ENCODE measurements at places on chromosomes 5 and 9.

GRCh38 chr5:133041157-133041784, 10.5 kb upstream of the HSPA4 start:
- DNase-seq: no peak

DNA sequence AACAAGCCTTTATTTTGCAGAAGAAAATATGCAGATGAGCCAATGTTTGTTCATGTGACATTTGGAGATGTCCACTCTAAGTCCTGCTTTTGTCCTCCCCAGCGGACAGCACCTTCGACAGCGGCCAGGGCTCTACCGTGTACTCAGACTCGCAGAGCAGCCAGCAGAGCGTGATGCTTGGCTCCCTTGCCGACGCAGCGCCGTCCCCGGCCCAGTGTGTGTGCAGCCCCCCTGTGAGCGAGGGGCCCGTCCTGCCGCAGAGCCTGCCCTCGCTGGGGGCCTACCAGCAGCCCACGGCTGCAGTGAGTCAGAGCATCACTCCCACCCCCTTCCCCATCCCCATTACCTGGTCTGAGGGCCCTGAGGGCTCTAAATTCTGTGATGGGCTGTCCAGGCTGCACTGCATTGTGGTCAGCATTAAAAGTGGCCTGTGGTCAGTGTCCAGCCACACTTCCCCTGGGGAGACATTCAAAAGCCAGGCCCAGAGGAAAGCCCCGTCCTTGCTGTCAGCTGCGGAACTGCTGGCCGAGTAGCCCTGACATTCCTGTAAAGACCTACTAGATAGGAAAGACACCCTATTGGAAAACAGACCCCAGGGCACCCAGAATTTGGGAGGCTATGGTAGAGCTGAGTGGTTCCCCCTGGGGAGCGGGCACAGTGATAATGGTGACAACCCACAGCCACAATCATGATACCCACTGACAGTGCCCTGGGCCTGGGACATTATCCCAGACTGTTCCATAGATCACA, 69.0 kb downstream of the WNK2 start:
- DNase-seq: no peak

- no peak for DNase-seq
These were observed 146.4 kb upstream of the SHB start for GRCh38 chr9:38215465-38215864.

DNA sequence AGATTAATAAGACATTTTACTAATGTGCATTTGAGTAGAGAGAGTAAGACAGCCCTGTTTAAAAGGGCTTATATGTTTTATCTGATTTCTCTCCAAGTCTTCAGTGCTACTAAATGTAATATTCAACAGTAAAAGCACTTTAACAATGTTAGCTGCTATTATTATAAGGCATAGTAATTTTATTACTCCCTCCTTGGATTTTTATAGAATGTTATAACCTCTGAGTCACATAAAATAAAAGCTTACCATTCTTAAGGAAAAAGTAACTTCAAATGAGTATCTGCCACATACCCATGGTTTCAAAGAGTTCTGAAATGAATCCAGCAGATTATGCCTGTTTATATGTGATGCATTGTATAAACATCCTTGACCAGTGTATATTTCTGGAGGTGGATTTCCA, 19.0 kb downstream of the SPDL1 start:
- DNase-seq: no peak

DNA sequence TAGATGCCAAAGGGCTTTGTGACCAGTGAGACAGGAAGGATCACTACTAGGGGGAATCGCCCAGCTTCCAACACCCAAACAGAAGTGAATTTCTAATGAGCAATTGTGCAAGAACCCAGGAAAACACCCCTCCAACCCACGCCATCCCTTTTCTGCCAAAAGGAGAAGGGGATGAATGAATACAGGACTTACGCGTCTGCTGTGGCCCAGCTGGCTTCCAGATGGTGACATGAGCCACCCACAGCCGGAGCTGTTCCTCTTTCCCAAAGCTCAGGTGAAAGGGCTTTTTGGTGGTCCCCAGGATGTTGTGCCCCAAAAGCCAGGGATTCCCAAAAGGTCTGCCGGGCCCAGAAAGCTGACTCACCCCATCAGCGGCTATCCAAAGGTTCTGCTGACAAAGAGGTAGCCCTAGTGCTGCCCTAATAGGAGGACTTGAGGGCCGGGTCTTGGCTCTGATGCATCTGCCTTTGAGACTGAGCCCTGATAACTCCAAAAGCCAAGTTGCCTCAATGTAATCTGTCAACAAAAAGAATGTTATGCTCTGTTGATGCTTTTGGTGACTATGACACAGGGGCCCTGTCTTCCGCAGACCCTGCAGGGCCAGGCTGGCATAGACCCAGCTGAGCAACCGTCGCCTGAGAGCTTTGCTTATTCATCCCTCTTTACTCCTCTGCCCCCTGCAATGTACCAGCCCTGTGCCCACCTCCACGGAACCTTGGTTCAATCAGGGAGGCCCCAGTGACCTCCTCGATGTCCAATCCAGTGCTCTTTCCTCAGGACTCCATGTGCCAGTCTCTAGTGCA, 14.5 kb downstream of the GSN start:
- DNase-seq: peak; percentile 97

DNA sequence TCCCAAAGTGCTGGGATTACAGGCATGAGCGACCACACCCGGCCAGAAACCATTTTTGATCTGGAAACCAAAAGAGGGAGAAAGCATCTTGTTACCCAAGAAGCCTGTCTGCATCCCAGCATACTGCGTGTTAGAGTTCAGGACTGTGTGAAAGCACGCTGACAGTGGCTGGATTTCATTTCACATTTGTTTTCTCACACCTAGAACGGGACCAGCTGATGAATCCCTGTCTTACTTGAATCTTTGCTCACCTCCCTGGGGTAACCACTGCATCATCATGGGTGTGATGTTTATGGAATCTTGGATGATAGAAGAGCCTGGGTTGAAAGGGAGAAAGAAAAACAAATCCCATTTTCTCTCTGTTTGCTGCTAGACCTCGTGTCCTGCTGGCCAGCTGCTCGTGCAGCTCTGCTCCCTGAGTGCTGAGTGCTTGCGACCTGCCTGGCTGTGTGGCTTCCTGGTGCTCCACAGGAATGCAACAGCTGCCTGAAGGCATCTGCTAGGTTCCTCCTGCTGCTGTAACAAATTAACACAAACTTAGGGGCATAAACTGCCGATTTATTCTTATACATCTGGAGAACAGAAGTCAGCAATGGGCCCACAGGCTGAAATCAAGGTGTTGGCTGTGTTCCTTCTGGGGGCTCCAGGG, 378.3 kb upstream of the DAP start:
- DNase-seq: no peak

GRCh38 chr9:138105561-138106505, 228.3 kb downstream of the CACNA1B start:
- DNase-seq: no peak

GRCh38 chr9:4836676-4837075, 43.9 kb downstream of the RCL1 start:
- no peak for DNase-seq

DNA sequence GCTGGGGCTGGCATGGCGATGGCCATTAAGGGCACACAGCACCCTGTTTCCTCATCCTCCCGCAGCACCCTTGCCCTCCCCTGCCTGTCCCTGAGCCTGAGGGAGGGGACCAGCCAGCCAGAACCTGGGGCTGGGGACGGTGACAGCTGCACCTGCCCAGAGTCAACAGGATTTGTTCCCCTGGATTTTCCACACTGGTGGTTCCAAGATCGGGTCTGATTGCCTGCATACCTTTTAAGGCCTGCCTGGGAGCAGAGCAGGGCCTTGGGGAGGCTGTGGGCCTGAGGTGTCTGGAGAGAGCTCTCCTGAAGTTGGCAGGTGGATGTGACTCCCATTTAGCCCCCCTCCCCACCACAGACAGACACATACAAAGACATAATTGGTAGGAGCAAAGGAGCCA, 61.0 kb upstream of the C5orf58 start:
- DNase-seq: no peak

- peak; percentile 48 for DNase-seq
These were observed 2.6 kb downstream of the SPARC start for GRCh38 chr5:151683986-151684588.

GRCh38 chr9:19138084-19138483, 10.8 kb upstream of the PLIN2 start:
- DNase-seq: no peak

GRCh38 chr5:103693517-103693916, 130.9 kb upstream of the NUDT12 start:
- DNase-seq: no peak

GRCh38 chr5:69084903-69085302, 8.9 kb upstream of the SLC30A5 start:
- DNase-seq: no peak

GRCh38 chr5:170565072-170565471, 61.3 kb downstream of the KCNIP1 start:
- DNase-seq: no peak

- DNase-seq: no peak
These were observed 2222.7 kb upstream of the WWC1 start for GRCh38 chr5:166068547-166069335.

DNA sequence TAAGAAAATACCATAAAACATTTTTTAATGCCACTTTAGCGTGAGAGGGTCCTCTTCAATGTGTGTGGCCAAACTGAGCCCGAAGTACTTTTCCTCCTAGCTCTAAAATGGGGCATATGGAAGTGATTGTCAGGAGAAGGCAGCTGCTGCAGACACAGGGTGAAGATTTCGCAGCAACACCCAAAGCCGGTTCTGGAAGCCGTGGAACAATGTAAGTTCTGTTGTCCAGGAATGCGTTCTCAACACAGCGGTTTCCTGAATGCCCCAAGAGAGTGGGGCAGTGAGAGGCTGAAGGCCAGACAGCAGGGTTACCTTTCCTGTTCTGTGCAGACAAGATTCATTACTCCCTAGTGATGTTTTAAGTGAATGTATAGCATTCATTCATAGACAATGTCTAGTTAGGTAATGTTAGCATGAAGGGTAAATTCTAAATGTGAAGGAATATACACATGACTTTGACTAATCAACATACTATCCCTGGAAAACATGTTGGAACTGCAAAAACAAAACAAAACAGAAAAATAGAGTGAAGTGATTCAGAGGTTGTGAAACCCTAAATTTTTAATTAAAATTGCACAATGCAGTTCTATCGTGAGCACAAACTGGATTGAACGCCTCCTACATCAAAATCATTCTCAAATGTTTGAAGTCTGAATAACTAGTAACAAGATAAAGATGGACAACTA, 197.0 kb upstream of the SEMA6A start:
- DNase-seq: no peak

DNA sequence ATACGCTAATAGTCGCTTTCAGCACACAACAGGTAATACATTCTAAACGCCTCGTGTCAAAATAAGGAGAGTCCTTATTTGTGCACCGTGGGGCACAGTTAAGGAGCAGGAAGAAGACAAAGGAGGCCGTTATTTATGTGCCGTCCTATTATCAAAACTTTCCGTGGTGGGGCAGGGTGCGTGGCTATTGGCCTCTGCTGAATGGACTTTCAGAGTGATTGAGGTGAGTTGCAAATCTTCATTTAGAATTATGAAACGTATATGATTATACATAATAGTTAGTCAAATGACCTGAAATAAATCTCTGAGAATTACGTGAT, 833 bp downstream of the C5orf24 start:
- DNase-seq: peak; percentile 40

DNA sequence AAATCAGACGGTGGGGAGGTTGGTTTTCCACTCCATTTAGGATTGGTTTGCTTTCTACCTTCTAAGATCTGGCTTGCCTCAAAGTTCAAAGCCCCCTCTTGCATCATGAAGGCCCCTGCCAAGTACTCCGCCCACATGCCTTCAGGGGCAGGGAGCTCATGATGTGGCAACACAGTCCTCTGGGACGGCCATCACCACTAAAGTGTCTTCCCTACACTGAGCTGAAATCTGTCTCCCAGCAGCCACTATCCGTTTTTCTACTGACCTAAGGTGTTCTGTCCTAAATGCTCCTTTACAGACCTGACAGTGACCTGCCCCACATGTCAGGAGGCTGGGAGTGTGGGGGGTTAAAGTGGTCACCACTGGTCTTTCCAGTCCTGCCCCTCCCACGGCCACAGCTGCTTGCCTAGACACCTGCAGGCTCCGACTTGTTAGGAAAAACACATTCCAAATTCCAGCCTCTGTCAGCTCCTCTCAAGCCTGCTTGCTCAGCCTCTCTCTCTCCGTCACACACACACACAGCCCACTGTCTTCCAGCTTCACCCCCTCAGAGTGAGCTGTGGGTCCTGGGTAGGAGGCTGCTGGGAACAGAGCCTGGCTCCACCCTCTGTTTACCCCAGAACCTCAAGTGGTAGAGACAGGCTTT, 44.9 kb downstream of the SHB start:
- DNase-seq: no peak

All from suppressor macrophage treated with lipopolysaccharide for 1 hour (primary cell).